ENCODE measurements at places on chromosomes 16 and 17. TPM values are rescaled to one million over a fixed set of nuclear protein-coding genes. Genes with fewer than 3 reads are reported as not detected.
A peak's percentile ranks its signal among the peaks of the same experiment; 100 is the strongest.

CCDC144A gene
- total RNA-seq: 7.6 TPM

GRCh38 chr16:4081521-4082021 lies 34.7 kb downstream of the ADCY9 start:
- H3K4me3 ChIP-seq: peak overlapping the region; percentile 14
- DNase-seq: peak; percentile 70
- no peak overlapping the region for H3K27ac ChIP-seq
- peaks cover 5% of the 10 kb centered on the region for H3K36me3 ChIP-seq
- no peaks in the 10 kb centered on the region for H3K27me3 ChIP-seq
- peaks cover 50% of the 10 kb centered on the region for H3K4me1 ChIP-seq

SRL gene
- not detected for total RNA-seq

SPNS2 gene
- total RNA-seq: 0.37 TPM

HBA2 gene
- total RNA-seq: not detected

GRCh38 chr17:21452377-21453143 lies 76.4 kb downstream of the KCNJ12 start:
- peak; percentile 59 for DNase-seq
- peaks cover 15% of the 10 kb centered on the region for H3K27me3 ChIP-seq
- no peak overlapping the region for H3K27ac ChIP-seq
- H3K4me3 ChIP-seq: peak overlapping the region; percentile 48

DNA sequence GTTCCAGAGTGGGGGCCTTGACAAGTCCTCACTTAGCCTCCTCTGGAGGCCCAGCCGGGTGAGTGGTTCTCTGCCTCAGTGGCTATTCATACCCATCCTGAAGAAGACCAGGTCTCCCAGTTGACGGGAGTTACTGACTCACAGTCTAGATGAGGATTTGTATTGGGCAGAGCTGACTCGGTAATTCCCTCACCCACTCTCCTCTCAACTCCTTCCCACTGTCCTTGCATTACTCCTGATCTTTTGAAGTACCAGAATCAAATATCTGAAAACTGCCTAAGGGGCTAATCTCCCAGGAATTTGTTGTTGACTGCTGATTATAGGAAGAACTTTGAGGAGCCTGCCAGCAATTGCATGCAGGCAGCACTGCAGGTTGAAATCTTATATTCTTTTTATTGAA lies 14.2 kb downstream of the SAP30BP start:
- DNase-seq: no peak
- no peaks in the 10 kb centered on the region for H3K27me3 ChIP-seq
- no peak overlapping the region for H3K27ac ChIP-seq
- no peak overlapping the region for H3K4me3 ChIP-seq
- peaks cover 10% of the 10 kb centered on the region for H3K36me3 ChIP-seq

GRCh38 chr17:45307290-45308015 lies 9.4 kb downstream of the MAP3K14 start:
- peaks cover 76% of the 10 kb centered on the region for H3K36me3 ChIP-seq
- peak; percentile 78 for DNase-seq
- no peaks in the 10 kb centered on the region for H3K27me3 ChIP-seq
- peak overlapping the region; percentile 97 for H3K27ac ChIP-seq

DNA sequence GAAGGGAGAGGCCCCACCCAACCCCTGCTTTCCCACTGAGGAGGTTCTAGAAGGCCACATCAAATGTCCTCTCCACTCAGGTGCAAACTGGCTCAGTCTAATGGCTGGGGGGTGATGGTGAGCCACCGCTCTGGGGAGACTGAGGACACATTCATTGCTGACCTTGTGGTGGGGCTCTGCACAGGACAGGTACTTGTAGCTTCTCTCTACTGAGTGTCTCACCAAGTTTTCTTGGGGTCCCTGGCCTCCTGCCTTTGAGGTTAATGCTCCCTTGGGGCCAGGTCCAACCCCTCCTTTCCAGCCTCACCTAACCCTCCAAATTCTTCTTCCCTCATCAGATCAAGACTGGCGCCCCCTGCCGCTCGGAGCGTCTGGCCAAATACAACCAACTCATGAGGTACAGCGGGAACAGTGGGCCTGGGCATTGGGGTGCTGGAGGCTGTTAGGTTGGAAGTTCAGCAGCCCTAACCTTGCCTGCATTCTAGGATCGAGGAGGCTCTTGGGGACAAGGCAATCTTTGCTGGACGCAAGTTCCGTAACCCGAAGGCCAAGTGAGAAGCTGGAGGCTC lies 5.7 kb downstream of the ENO3 start:
- no peak overlapping the region for H3K27ac ChIP-seq
- peaks cover 9% of the 10 kb centered on the region for H3K4me1 ChIP-seq
- H3K27me3 ChIP-seq: no peaks in the 10 kb centered on the region
- peak; percentile 72 for DNase-seq
- H3K36me3 ChIP-seq: peaks cover 21% of the 10 kb centered on the region
- H3K4me3 ChIP-seq: no peak overlapping the region

DNA sequence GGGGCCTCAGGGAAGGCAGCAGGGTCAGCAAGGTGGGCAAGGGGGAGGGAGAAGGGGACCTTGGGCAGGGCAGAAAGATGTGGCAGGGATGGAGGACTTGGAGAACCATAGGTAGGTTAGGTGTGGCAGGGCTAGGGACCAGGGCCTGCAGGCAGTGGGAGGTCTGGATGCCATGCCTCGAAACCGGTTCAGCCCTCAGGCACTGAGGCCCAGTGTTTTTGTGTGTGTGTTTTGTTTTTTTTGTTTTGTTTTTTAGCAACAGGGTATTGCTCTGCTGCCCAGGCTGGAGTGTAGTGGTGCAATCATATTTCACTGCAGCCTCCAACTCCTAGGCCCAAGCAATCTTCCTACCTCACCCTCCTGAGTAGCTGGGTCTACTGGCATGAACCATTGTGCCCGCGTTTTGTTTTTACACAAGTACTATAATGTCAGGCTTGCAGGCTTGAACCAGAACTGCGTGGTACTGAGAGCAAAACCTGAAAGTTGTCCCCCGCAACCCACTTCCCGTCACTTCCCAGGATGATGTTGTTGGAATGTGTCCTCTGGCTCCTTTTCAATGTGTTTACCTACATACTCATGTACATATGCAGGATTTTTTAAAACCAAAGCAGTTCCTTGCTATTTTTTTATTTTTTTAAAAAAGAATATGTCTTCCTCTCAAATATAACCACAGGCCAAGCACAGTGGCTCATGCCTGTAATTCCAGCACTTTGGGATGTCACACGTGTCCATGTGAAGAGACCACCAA lies 12.4 kb downstream of the ODAD4 start:
- no peak overlapping the region for H3K27ac ChIP-seq
- no peaks in the 10 kb centered on the region for H3K27me3 ChIP-seq
- no peaks in the 10 kb centered on the region for H3K36me3 ChIP-seq
- H3K4me1 ChIP-seq: no peaks in the 10 kb centered on the region
- DNase-seq: no peak

DNA sequence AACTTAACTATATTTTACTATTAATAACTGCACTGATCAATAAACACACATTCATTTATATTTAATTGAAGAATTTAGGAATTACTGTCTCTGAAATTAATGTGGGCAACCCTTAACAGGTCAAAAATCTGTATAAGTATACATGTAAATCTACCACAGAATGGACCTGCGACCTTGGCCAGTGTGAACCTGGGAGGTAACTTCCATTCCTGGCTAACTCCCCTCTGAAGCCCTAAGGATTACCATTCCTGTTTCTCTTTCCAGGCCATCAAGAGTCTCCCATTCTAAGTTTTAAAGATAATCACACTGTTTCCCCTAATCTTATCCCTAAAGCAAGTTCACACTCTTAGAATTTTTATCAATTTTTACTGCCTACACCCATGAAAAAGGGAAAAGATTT lies 58.1 kb downstream of the SMURF2 start:
- H3K36me3 ChIP-seq: no peaks in the 10 kb centered on the region
- DNase-seq: no peak
- peaks cover 46% of the 10 kb centered on the region for H3K4me1 ChIP-seq
- no peak overlapping the region for H3K4me3 ChIP-seq

AMDHD2 gene
- total RNA-seq: 31.6 TPM

GRCh38 chr16:83541231-83541630 lies 266.5 kb upstream of the HSBP1 start:
- H3K4me1 ChIP-seq: no peaks in the 10 kb centered on the region
- no peak overlapping the region for H3K4me3 ChIP-seq
- no peaks in the 10 kb centered on the region for H3K36me3 ChIP-seq
- H3K27me3 ChIP-seq: no peaks in the 10 kb centered on the region
- H3K27ac ChIP-seq: no peak overlapping the region
- no peak for DNase-seq

GRCh38 chr16:56758930-56759329 lies 29.0 kb downstream of the NUP93 start:
- peaks cover 42% of the 10 kb centered on the region for H3K36me3 ChIP-seq
- no peak for DNase-seq
- H3K27me3 ChIP-seq: no peaks in the 10 kb centered on the region
- H3K27ac ChIP-seq: no peak overlapping the region

GRCh38 chr16:4116325-4117249 lies at the start of gene ADCY9:
Gene ADCY9, minus strand, starts transcription at chr16:4116442. Its CDS starts 1,000 bp downstream, at chr16:4115442.
- H3K4me3 ChIP-seq: peak within 1 kb of the TSS; percentile 78
- peaks cover 36% of the 10 kb centered on the region for H3K4me1 ChIP-seq
- H3K27me3 ChIP-seq: peaks cover 7% of the 10 kb centered on the region
- peak; percentile 86 for DNase-seq
- peaks cover 5% of the 10 kb centered on the region for H3K36me3 ChIP-seq

DNA sequence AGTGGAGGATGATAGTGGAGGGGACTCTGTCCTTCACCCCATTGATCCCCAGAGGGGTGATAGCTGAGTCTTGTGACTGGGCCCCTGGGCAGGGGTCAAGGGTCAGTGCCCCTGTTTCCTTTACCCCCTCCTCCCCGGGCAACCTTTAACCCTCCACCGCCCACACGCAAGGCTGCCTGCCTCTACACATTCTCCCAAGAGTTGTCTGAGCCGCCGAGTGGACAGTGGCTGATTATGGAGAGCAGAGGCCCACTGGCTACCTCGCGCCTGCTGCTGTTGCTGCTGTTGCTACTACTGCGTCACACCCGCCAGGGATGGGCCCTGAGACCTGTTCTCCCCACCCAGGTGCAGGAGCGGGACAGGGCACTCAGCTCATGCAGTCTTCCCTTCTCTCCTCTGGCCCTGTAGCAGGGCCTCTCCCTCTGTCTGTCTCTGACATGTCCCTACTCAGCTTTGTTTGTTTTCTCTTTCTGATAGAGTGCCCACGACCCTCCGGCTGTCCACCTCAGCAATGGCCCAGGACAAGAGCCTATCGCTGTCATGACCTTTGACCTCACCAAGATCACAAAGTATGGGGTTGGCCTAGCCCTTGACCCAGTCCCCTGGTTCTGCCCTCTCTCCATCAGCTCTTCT lies at the start of gene SHBG:
Gene SHBG (plus strand): TSS at position 197 of the 633 bp plus-strand sequence. CDS start 38 bp downstream, at position 235.
- no peak within 1 kb of the TSS for H3K27ac ChIP-seq
- peaks cover 11% of the 10 kb centered on the region for H3K4me1 ChIP-seq
- peaks cover 1% of the 10 kb centered on the region for H3K36me3 ChIP-seq

DNA sequence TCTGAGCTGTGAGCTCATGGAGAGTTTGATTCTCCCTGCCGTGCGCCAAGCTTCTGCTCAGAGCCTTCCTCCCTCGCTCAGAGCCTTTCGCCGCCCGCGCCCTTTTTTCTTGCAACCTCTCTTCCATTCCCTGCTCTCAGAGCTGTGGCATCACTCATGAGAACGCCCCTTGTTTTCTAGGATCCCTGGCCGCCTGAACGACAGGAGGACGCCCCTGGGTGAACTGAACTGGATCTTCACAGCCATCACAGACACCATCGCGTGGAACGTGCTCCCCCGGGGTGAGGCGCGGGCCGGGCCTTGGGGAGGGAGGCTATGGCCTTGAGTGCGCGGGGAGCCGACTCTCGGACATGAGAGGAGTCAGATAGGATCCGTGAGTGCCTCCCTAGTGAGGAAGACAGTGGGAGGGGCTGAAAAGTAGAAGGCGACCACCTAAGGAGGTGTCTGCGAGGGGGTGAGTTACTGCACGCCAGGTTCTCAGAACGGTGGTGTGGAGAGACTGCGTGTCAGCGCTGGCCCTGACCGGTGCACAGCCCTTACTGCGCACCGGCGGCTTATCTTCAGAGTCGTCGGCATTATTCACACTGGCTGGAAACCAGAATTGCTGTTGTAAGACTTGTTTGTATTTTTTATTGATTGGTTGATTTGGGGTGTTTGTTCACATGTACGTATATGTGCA lies 169.5 kb upstream of the CHMP6 start:
- no peaks in the 10 kb centered on the region for H3K27me3 ChIP-seq
- peaks cover 37% of the 10 kb centered on the region for H3K36me3 ChIP-seq
- H3K27ac ChIP-seq: peak overlapping the region; percentile 28
- peaks cover 45% of the 10 kb centered on the region for H3K4me1 ChIP-seq
- no peak for DNase-seq
- no peak overlapping the region for H3K4me3 ChIP-seq

DNA sequence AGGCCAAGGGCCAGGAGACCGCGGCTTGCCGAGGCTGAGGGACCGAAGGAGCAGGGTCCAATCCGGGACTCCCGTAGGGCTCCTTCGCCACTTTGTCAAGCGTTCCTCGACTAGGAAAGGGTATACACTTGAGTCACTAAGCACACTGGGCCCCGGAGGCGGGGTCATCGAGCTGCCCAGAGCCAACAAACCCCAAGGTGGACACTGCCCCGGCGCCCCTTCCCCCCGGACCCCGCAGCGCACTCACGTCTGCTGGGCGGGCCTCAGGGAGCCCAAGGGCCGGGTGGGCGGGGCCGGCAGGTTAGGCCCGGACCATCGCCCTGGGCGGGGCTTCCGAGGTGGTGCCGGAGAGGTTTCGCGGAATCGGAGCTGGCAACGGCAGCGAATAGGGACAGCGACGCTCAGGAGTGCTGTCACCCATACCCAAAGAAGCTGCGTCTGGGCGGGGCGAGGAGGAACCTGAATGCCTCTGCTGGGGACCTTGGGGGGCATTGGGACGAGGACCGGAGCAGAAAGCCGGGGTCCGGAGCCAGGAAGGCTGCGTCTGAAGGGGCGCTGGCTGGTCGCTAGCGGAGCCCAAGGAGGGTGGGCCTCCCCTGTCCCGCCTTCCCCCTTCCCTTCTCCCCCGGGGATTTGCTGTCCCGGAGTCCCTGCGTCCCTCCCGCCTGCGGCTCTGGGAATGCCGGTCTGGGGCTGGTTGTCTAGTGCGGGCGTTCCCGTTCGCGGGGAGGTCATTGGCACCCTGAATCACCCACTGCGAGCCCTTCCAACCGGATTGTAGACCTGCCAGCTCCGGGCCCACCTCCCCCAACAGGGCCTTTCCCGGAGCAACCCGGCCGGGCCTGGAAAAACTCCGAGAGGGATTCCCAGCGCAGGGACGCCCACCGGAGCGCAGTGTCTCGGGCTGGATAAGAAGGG lies 118.2 kb upstream of the SMURF2 start:
- H3K27me3 ChIP-seq: peaks cover 19% of the 10 kb centered on the region
- H3K27ac ChIP-seq: no peak overlapping the region
- DNase-seq: peak; percentile 89
- peak overlapping the region; percentile 64 for H3K4me3 ChIP-seq

KRT33A gene
- total RNA-seq: not detected

- no peak overlapping the region for H3K27ac ChIP-seq
- H3K36me3 ChIP-seq: no peaks in the 10 kb centered on the region
- no peak overlapping the region for H3K4me3 ChIP-seq
- no peak for DNase-seq
Observed at GRCh38 chr16:2902337-2903130, 9.2 kb upstream of the FLYWCH1 start.

DNA sequence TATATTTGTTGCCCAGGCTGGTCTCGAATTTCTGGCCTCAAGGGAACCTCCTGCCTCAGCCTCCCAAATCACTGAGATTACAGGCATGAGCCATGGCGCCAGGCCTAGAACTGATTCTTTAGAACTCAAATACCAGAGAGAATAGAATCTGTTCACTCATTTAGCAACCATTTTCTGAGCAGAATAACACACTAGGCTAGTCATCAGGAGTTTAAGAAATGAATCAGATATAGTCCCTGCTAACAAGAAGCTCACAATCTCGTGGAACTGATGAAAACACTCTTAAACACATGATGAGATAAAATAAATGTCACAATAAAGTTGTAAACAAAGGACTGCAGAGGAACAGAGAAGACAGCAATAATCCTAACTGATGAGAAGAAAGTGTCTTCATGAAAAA lies 55.8 kb upstream of the ADCY9 start:
- peak overlapping the region; percentile 17 for H3K27ac ChIP-seq
- no peak overlapping the region for H3K4me3 ChIP-seq
- H3K27me3 ChIP-seq: no peaks in the 10 kb centered on the region
- H3K36me3 ChIP-seq: no peaks in the 10 kb centered on the region
